ENCODE measurements at places on chromosomes 4 and X. TPM values are rescaled to one million over a fixed set of nuclear protein-coding genes. Genes with fewer than 3 reads are reported as not detected.

The CRMP1 gene
- not detected for total RNA-seq

DNA sequence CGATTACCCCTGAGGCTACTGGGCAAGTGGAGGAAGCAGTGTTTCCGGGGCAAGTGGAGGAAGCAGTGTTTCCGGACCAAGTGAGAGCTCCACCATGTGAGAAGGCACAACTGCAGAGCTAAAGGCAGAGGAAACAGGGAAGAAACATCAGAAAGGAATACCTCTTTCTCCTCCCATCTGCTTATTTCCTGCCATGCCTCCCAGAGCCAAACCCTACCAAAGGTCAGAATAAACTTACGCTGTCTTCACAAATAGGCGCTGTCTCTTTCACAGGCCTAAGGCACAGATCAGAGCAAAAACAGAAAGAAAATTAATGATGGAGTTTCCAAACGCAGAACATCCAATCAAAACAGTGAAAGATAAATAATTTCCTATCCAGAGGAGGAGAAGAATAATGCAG lies 153.0 kb downstream of the ATOH1 start:
- no peak for DNase-seq

DNA sequence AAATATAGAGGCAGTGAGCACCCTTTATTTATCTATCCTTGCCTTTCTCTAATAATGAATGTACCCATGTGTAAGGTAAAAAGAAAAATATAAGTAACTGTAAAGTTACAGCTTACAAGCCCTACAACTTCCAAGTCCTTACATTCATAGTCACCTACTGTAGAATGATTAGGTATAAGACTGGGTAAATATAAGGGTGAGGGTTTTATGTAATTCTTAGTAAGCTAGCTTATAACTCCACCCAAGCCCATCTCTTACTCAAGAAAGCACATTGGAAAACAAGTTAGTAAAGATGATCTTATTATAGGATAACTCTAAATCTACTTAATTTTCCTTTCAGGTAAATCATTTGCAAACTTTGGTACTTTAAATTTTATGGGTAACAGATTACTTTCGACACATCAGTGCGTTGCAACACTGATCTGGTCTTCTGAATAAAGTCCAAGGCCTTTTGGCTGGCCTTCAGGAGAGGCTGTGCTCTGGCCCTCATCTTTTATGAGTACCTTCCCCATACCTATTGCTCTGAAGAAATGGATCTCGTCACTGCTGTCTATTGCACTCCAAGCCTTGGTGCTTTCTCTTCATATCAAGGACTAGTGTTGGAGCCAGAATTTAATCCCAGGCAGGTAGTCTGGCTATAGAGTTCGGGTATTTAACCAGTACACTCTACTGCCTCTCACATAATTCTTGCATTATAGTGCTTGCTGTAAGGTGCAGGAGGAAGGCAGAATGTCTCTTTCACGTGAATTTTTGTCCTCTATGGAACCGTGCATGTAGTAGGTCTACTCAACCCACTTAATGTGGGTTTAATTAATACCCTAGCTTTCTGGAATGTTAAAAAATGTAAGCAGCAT lies 443.6 kb upstream of the AR start:
- DNase-seq: no peak

- DNase-seq: peak; percentile 3
Observed at GRCh38 chr4:3256230-3257102, 7.5 kb downstream of the MSANTD1 start.

- DNase-seq: no peak
Observed at GRCh38 chrX:42020225-42020624, 96.9 kb upstream of the CASK start.

GRCh38 chr4:36328130-36328529 lies 46.7 kb downstream of the DTHD1 start:
- DNase-seq: no peak

The GABRA4 gene
- 0.16 TPM for total RNA-seq

The VCX3A gene
- total RNA-seq: not detected

DNA sequence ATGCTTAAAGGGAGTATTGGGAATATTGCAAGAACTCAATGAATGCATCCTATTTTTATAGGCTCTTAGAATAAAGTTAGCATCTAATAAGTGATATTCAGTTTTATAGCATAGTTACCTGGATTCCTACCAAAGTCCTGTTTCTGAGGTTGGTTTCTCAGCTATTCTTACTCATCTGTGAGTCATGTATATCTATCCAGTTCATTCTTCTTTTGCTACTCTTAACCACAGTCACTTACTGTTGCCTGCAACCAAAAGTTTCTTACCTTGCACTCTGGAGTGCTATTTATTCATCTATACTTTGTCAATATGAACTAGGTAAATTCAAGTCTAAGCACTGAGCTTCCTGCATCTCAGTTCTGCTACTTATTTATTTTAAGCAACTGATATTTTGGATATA lies 322.5 kb downstream of the HS3ST1 start:
- no peak for DNase-seq

DNA sequence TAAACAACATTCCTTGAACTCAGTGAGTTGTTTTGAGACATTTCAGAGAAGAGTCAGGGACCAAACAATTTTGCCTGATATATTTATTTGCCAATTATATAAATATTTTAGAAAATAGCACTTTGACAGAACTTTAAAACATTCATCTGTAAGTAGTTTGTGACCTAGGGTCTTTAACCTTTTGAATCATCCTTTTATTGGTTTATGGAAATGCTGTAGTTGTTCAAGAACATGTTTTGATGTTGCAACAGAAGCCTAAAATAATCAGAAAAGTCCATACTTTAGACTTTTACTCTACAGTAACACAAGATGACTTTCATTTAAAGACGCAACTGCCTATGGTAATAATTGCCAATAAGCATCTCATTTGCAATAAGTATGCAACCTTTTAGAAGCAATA lies 43.0 kb downstream of the CXCL1 start:
- no peak for DNase-seq

The KLHL34 gene
- 0.20 TPM for total RNA-seq

DNA sequence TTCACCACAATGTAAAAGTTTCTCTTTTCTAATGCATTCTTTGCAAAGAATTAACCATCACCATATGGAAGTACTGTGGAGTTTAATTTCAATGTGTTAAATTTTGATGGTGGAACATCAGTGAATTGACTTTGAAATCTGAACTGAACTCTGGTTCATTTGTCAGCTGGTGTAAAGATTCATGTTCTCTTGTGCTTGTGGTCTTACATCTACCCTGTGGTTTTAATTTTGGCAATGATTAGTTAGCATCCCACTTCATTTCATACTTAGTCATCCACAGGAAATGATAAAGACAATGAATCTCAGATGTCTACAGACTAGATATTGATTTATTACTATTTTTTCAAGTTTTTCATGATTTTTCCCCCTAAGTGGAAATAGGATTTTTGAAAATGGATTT lies 77.8 kb downstream of the GRID2 start:
- DNase-seq: no peak

The CLDN22 gene
- not detected for total RNA-seq

DNA sequence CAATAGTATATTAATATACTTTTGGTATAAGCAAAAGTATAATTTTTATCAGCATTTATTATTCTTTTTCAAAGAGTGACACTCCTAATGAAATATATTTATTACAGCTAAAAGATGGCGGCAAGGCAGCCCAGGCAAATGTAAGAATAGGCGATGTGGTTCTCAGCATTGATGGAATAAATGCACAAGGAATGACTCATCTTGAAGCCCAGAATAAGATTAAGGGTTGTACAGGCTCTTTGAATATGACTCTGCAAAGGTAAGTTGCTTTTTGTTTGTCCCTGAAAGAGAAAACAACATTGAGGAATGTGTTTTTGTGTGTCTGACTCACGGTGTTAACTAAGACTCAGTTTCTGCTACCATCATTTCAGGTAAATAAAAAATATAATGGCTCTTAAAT lies 71.9 kb downstream of the PDLIM5 start:
- DNase-seq: no peak

DNA sequence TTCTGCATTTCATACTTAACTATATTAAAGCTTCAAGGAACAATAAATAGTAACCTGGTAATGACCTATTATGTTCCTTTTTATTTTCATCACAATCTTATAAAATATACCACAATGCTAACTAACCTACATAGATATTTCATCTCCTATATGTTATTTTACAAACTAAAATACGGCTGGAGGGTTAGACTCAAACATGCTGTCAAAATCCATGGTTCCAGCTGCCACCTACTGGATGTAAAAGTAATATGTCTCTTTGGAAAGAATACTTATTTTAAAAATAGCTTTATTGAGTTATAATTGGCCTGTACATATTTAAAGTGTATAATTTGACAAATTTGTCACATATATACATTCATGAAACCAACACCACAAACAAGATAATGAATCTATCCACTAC lies 15.0 kb downstream of the RGN start:
- DNase-seq: no peak

The GUCY1A1 gene
- total RNA-seq: 29.5 TPM

GRCh38 chr4:12036450-12036849 lies 607.8 kb upstream of the HS3ST1 start:
- no peak for DNase-seq

DNA sequence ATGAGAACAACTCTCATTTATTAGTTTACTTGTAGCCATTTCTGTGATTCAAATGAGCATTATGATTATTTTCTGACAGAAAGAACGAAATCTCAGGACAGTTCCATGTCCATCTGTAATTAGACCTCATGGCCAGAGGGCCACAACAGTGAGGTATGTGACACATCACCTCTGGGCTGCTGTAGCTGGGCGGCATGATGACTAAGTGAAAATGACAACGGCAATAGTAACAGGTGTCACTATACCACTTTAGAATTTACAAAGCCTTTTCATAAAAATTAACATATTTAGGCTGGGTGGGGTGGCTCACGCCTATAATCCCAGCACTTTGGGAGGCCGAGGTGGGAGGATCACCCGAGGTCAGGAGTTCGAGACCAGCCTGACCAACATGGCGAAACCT lies 252.6 kb downstream of the CBR4 start:
- no peak for DNase-seq

- no peak for DNase-seq
Observed at GRCh38 chrX:78123190-78123589, 16.3 kb downstream of the TAF9B start.
